HFF-Myc (cell line): ENCODE measurements at places on chromosomes 6 and 20.

DNA sequence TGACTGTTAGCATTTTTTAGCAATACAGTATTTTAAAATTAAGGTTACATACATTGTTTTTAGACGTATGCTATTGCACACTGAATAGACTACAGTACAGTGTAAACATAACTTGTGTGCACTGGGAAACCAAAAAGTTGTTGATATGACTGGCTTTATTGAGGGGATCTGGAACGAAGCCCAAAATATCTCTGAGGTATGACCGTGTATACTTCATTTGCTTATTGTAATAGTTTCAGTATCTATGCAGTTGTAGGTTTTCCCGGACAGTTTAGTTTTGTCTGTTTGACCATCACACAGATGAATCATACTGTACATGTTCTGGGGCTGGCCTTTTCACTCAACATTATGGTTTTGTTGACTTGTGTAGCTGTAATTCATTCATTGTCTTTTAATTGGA, 6.9 kb upstream of the ZBTB12 start:
- DNase-seq = no peak

- DNase-seq = peak; percentile 30
Measured at GRCh38 chr6:43865932-43866645, 96.1 kb downstream of the VEGFA start.

DNA sequence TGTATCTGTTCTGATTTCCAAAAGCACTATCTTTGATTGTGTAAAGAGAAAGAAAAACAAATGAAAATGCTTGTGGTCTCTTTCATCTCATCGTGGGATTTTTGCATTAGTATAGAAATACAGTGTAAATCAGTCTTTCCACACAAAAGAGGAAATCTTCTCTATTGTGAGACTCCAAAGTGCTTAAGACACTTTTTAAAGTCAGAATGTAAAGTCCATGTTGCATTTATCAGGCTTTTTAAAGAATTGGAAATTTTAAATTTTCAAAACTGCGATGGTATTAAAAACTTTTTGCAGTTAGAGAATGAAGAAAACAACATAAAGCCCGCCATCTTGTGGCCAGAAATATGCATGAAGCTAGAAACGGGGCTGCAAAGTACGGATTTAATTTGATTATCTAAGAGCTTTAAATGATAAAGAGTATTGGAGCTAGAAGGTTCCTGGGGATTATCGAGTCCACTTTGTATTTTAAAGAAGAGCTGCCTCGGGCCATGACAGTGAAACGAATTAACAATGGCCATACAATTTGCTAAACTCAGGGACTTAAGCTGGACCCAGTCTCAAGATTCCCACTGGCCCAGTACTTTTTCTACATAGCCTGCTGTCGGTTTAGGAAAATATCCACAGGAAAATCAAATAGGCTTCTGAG, 339.6 kb downstream of the ARHGAP18 start:
- DNase-seq = peak; percentile 12

DNA sequence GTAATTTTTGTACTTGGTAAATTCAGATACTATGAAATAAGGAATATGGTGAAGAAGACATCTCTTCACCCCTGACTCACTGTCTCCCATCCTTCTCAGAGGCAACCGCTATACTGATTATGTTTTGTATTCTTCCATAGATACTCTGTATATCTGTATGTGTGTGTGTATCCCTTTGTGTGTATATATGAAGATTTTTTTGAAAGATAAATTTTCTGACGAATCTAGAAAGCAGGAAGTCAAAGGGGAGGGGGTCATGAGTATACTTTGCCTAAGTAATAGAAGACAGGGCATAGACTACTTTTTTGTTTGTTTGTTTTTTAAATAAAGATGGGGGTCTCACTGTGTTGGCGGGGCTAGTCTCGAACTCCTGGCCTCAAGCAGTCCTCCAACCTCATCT, 48.2 kb downstream of the TOP1 start:
- DNase-seq = no peak

DNA sequence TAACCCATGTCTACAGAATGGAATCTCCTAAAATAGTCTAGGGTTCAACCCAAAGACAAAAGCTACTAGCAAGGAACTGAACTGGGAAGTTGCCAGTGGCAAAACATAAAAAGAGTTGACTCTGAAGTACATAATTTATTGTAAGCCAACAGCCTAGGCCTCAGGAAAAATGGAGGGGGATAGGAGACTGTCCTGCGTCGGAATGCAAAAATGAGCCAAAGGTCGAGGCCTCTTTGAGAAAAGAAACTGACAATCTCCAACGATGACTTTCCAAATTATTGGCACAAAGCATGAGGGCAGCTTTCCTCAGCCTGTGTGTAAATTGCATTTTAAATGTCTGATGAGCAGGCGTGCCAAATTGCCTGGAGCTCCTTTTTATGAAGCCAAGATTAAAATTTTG, 2.1 kb downstream of the COL12A1 start:
- no peak for DNase-seq

DNA sequence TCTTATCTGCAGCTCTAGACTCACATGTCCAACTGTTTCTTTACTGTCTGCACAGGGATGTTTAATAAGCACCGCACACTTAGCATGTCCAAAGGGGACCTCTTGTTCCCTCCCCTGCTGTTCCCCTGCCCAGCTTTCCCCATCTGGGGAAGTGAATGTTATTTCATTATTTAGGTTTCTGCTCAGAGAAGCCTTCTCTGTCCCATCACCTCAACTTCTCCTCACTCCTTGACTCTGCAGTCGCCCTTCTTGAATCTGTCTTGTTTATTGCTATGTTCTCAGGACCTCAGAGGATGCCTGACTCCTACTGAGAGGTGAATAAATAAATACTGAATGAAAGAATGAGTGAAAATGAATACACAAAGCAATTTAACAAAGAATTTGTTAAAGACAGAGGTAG, 121.0 kb downstream of the SASH1 start:
- DNase-seq = no peak

DNA sequence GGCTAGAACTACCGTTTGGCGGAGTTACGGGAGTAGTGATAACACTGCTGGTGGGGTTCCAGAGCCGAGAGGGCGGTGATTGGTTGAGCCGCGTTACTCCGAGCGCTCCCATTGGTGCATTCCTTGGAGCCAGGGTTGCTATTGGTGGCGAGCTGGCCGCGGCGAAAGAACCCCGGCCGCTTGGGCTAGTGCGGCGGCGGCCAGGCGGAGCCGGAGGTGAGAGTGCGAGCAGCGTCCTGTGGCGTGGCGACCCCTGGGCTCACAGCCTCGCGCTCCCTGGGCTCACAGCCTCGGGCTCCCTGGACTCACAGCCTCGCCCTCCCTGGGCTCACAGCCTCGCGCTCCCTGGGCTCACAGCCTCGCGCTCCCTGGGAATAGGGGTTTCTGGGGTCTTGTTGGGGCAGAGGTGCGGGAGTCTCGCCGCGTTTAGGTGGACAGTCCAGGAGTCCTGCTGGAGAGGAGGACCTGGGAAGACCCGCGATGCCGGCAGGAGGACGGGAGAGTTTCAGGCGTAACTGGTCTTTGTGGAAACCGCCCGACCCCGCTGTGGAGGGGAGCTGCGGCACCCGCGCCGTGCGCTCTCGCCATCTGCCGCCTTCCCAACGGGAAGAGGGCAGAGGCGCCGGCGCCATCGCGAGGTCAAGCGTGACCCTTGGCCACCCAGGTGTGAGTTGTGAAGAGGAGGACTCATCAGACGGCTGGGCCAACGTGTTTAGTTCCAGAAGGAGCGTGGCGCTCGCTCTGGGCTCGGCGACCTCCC, 12.2 kb downstream of the PRDM13 start:
- no peak for DNase-seq

- no peak for DNase-seq
Measured at GRCh38 chr6:165941786-165942185, 225.9 kb downstream of the TBXT start.

DNA sequence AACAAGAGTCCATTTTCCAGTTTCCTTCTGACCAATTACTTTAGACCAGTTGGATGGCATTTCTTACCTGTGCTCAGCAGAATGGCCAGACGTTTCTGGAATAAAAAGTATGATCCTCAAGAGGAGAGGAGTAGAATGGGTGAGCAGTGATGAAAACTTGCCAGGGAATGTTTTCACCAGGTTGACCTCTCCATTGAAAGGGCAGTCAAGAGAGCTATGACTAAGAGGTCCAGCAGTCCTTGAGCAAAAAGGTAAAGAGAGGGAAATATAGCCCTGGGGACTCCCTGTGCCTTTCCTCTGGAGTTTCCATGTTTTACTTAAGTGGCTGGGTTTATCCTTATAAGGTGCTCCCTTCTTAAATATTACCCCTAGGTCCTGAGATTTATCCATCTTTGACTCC, 210.9 kb downstream of the TBX18 start:
- no peak for DNase-seq

- no peak for DNase-seq
Measured at GRCh38 chr6:16240589-16241320, 2.4 kb downstream of the GMPR start.

DNA sequence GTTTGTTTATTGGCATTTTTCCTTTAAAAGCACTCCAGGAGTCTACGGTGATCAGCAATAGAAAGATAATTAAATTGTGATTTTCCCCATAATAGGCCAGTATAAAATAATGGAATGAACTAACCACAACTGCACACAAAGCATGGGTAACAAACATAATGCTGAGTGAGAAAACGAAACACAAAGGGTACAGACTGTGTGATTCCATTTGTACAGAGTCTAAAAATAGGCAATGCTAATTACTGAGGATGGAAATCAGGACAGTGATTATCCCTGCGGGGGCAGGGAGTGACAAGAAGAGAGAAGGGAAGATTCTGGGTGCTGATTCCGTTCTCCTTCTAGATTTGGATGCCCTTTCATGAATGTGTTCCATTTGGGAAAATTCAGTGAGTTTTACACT, 478.1 kb downstream of the PREX1 start:
- no peak for DNase-seq

GRCh38 chr6:20716865-20717264, 182.6 kb downstream of the CDKAL1 start:
- no peak for DNase-seq

- DNase-seq = no peak
Measured at GRCh38 chr20:39988991-39989390, 700.0 kb downstream of the MAFB start.

DNA sequence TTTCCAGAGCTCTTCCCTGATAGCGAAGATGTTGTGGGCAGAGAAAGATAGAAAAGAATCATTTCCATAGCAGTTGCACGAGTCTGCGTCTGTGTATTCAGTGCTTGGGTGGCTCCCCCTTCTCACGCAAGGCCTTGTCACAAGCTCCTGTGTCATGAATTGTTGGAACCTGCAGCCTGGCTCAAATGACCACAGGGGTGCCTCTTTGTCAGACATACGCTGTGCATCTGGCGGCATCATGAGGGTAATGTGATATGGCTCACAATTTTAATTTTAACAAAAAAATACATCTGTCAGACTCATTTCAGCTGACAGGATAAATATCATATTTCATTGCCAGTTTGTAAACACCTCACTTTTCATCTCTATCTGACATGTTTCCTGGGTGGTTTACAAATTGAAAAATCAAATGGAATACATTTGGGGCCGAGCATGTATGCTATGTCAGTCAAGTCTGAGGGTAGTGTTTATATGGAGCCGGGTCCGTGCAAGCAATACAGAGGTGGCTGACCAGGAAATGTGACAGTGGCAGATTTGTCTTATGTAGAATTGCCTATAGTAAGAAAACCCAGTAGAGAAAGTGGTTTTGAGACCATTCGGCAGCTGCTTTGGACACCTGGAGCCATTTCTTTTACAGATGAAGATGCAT, 90.9 kb downstream of the CAP2 start:
- DNase-seq = no peak

GRCh38 chr6:85585741-85586140, 7.9 kb downstream of the SNX14 start:
- DNase-seq = no peak

DNA sequence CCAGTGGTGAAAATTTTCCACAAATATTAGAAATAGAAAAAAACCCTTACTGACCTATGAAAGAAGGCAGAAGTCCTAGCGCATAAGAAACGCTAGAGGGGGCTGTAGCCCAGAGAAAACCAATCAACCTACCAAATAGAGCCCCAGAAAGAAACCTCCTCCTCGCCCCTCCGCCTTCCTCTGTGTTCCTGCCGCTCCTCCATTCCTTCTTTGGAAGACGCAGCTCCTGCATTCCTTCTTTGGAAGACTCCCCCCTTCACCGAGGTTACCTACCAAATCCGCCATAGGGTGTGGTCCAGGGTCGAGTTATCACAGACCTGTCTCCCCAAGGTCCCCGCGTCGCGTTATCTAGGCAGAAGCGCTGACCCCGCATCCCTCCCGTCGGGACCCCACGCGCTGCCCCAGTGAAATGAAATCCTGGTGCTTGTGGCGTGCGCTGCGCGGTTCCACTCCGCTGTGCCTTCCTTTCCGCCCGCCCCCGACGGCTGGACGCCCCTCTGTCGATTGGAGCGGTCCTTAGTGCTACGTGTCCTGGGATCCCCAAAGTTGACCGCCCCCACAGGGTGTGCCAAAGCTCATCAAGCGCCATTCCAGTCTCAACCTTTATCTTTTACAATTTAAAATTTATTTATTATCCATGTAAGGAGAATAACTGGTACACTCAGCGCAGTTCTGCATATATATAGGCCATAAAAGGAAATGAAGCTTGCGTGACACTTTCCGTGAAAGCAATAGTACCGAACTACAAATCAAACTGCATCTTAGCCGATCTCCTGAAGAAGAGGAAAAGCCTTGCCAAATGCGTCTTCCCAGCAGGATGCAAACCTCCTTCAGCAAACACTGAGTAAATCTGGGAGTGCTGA, 13.0 kb downstream of the RPP21 start:
- peak; percentile 31 for DNase-seq

GRCh38 chr20:23162887-23163286, 76.8 kb upstream of the CD93 start:
- no peak for DNase-seq

- DNase-seq = no peak
Measured at GRCh38 chr6:25038999-25039398, 103.2 kb upstream of the RIPOR2 start.

DNA sequence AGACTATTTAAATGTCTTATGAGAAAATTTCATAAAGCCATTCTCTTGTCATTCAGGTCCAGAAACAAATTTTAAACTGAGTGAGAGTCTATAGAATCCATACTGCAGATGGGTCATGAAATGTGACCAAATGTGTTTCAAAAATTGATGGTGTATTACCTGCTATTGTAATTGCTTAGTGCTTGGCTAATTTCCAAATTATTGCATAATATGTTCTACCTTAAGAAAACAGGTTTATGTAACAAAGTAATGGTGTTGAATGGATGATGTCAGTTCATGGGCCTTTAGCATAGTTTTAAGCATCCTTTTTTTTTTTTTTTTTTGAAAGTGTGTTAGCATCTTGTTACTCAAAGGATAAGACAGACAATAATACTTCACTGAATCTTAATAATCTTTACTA, 5.0 kb downstream of the MARCKS start:
- no peak for DNase-seq

GRCh38 chr6:151240791-151241642, 1.2 kb downstream of the AKAP12 start:
- DNase-seq = peak; percentile 4

DNA sequence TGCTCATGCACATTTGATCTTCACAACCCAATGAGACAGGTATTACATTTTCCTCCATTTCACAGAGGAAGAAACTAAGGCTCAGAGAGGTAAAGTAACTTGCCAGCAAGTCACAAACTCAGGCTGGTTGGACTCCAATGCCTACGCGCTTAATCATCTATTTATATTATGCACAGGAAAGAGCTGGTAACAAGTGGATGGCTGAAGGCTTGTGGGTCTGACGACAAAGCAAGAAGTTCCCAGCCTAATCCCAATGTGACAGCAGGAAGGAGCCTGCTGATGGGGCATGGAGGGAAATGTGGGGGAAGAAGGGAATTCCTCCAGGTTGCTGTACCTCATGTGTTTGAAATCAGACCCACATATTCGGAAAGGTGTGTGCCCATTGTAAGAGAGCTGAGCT, 3.9 kb downstream of the CDH22 start:
- DNase-seq = no peak

- DNase-seq = no peak
Measured at GRCh38 chr6:1200081-1200408, 111.9 kb upstream of the FOXQ1 start.
